ENCODE measurements at places on chromosomes 3 and 15.
A peak's percentile ranks its signal among the peaks of the same experiment; 100 is the strongest.

- DNase-seq: no peak
These were observed 515 bp upstream of the EIF3J start for GRCh38 chr15:44536302-44536961.

DNA sequence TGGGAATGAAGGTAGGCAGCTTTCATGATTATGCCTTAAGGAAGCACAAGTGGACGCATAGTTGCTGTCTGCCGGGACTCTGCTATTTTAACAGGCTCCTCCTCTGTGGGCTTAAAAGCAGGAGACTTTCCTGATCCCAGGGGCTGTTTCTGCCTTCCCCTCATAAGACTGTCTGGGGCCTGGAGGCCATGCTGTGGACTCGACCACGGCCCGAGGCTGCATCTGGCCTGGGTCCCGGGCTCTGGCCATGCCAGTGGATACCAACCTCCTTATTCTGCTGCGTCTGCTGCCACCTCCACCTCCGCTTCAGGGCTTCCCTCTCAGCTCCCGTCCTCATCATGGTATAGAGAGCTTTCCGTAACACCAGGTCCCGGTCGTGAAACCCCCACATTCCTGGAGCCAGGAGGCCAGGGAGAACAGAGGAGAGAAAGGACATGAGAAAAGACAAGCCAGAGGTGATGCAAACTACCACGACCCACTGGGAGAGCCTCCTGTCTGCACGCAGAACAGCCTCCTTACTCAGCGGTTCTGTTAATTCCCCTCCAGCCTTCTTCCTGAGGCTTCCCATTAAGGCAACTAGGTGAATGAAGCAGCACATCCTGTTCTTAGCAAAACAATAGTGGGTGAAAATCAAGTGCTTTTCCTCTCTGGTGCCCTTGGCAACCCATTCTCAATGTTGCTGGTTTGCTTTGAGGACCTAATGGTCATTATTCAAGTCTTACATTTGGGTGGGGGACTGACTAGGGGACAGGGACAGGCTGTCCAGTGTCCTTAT, 200.5 kb downstream of the KLF13 start:
- no peak for DNase-seq

DNA sequence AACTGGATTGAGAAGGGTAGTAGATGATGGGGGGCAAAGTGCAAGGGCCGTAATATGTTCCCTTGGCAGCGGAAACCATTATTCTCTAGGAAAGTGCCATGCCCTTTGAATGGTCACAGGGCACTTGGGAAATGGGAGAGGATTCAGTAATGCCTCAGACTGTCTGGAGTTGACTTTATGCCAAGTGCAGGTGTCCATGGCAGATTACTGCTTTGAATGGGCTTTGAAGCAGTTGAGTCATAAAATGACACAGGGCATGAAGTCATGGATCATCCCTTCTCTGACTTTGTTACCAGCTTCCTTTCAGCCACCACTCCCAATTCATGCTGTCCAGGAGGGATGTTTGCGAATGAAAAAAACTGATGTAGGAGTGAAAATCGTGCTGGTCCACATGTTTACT, 20.1 kb downstream of the AADACL2 start:
- DNase-seq: no peak

- DNase-seq: no peak
These were observed 40.8 kb upstream of the CD47 start for GRCh38 chr3:108131475-108132134.

- DNase-seq: no peak
These were observed 117.0 kb downstream of the IMPG2 start for GRCh38 chr3:101203411-101203810.

- peak; percentile 85 for DNase-seq
These were observed 12.8 kb downstream of the VILL start for GRCh38 chr3:38003371-38003816.

DNA sequence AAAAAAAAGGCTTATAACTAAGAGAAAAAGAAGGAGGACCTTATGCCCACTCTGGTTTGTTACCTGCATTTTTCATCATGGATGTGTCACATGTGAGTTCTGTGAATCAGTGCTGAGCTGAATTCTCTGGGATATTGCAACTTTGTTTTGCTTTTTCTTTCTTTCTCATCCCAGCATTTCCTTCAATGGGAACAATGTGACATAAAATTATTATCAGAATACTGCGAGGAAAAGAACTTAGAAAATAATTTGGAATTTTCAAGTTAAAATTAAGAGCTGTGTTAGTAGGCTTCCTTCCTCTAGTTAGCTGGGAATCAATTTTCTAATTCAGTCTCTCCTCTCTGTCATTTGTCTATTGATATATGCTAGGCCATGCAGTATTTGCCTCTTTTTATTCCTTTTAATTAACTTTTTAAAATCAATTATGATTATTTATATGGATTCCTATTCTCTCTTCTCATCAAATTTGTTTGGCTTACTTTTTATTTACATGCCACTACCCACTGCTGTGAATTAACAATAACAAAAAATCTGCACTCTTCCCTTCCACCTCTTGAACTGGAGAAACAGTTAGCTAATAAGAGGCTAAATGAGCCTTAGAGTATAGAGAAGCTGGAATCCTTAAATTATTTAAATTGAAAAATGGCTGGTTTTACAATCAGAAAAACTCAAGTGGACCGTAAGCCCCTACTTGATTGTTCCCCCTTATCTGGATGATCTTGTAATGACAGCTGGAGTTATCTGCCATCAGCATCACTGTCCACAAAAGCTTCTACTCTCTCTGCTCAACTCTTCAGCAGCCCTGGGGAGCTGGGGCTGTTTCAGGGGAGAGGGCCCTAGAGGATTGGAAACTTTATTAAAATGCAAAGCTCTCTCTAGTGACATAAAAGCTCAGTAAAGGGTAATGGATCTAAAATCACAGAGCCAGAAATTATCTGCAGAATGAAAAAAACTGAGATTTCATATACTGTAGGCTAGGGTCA, 95.3 kb upstream of the SOX2 start:
- no peak for DNase-seq

GRCh38 chr15:90265271-90266060, at the start of gene NGRN:
Gene NGRN (plus strand): TSS chr15:90265672. CDS start chr15:90265713, 41 bp downstream.
- DNase-seq: peak; percentile 97

GRCh38 chr3:30913176-30913575, 18.7 kb upstream of the GADL1 start:
- DNase-seq: no peak

- no peak for DNase-seq
These were observed 142.7 kb downstream of the ALDH1A2 start for GRCh38 chr15:57922776-57923175.

DNA sequence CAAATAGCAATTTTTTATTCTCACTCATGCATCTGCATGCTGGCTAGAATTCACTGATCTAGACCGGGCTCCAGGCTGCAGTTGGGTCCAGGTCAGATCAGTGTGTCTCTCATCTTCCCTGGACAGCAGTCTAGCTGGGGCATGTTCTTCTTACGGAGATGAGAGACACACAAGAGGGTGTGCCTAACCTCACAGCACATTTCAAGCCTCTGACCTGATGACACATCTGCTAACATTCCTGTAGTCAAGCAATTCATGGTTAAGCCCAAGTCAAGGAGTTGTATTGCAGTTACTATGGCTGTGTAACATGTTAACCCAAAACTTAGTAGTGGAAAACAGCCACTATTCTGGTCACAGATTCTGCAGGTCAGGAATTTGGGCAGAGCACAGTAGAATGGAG, 13.1 kb downstream of the BSN start:
- DNase-seq: no peak

- no peak for DNase-seq
These were observed 842.8 kb upstream of the EPHA6 start for GRCh38 chr3:95971573-95971972.

GRCh38 chr3:101779822-101780381, 891 bp downstream of the NXPE3 start:
- no peak for DNase-seq

GRCh38 chr15:40990080-40990479, 36.8 kb downstream of the CHAC1 start:
- no peak for DNase-seq

DNA sequence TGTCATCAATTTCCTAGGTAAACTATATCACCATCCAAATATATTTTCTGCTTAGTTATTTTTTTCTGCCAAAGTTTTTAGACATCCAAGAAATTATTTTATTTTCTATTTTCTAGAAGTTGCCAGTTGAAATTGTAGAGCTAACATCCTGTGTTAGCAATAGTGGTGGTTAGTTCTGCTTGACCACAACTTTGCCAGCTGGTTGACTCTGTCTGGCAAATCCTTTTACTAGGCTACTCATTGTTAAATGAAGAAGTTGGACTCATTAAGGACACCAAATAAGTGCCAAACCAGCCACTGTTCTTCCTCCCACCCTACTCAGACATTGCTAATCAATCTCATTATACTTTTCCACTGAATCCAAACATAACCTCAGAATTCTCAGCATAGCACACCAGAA, 15.4 kb upstream of the CRBN start:
- DNase-seq: no peak

DNA sequence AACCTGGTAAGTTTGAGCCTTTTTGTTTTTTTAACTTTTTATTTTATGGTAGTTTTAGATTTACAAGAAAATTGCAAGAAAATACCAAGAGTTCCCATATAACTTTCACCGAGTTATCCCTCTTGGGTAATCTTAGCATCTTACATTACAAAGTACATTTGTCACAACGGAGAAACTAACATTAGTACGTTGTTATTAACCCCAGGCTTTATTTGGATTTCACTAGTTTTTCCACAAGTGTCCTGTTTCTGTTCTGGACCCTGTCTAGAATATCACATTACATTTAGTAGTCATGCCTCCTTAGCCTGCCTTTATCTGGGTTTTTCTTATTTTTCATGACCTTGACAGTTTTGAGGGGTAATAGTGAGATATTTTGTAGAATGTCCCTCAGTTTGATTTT, 53.5 kb upstream of the KPNA4 start:
- DNase-seq: no peak

GRCh38 chr15:69434679-69435078, 17.9 kb upstream of the RPLP1 start:
- DNase-seq: no peak

GRCh38 chr3:185995352-185995751, 57.5 kb upstream of the TRA2B start:
- no peak for DNase-seq

- no peak for DNase-seq
These were observed 33.4 kb downstream of the OSBPL10 start for GRCh38 chr3:31947671-31948091.

DNA sequence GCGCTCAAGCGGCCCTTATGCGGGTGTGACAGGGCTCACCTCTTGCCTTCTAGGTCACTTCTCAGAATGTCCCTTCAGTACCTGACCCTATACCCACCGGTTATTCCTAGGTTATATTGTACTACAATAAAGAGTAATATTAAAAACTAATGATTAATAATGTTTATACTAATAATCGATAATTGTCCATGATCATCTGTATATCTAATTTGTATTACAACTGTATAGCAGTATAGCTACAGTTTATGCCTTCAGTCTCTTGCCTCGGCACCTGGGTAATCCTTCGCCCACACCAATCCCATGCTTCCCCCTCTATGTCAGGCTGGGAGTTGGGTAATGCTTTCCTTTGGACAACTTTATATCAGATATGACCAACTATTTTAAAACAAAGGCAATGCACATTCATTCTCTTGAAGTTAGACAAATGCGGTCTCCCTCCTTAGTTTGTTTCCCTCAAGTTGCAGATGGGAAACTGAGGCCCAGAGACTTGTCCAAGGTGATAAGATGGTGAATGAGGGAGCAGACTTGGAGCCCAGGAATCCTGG, 3.4 kb downstream of the FAH start:
- DNase-seq: no peak

GRCh38 chr15:55108858-55109518, 87.8 kb downstream of the RSL24D1 start:
- DNase-seq: peak; percentile 79

DNA sequence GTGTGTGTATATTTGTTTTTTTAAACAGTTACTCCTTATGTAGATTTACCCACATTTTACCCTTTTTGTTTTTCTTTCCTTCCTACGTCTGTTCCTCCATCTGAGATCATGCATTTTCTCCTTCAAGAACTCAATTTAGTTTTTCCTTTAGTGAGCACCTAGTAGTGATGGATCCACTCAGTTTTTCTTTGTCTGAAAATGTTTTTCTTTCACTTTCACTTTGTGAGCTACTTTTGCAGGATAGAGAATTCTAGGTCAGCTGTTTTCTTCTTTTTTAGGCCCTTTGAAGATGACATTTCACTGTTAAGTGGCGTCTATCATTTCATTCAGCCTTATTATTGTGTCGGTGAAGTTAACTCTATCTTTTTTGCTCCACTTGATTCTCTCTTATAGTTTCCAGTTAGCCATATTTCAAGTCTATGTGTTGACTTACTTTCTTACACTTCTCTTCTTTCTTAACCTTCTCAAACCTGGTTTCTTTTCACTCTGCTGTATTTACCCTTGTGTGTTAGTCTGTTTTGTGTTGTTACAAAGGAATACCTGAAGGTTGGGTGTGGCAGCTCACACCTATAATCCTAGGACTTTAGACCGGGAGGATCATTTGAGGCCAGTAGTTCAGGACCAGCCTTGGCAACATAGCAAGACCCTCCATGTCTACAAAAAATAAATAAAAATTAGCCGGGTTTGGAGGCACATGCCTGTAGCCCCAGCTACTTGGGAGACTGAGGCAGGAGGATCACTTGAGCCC, 55.8 kb downstream of the PRKCI start:
- DNase-seq: no peak

DNA sequence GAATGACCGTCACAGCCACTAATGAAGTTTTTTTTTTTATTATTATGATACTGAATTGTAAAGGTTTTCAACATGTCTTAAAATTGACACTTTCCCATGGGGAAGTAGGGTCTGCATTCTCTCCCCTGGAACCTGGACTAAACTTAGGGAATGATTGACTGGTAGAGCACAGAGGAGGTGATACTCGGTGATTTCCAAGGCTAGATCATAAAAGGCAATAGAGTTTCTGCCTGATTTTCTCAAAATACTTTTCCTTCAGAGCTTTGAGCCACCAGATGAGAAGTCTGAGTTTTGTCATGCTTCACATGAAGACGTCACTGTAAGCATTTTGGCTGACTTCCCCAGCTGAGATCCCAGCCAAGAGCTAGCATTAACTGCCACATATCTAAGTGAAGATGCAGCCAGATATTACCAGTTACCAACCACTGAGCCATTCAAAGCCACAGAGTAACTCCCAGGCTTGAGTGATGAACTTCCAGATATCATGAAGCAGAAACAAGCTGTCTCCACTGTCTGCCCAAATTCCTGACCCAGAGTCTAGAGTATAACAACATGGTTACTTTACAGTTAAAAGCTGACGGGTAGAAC, 105.8 kb downstream of the LSAMP start:
- no peak for DNase-seq

- DNase-seq: no peak
These were observed 79.8 kb upstream of the RAD18 start for GRCh38 chr3:9043063-9043462.

GRCh38 chr3:76969996-76970615, 69.8 kb upstream of the ROBO2 start:
- DNase-seq: no peak

GRCh38 chr15:62348118-62348517, 183.0 kb upstream of the C2CD4B start:
- no peak for DNase-seq

All from activated effector memory CD4-positive, alpha-beta T cell treated with anti-CD3 and anti-CD28 coated beads, Interleukin-2, amount 50 U/mL, for 16 hours (primary cell).